Purkinje cell (primary cell): ENCODE measurements at places on chromosomes 6 and 20. TPM values are rescaled to one million over a fixed set of nuclear protein-coding genes. Genes with fewer than 3 reads are reported as not detected.

Gene RIOK1
- 10.0 and 14.3 TPM in 2 replicates for polyA plus RNA-seq

Gene CTAGE9
- not detected in 2 replicates for polyA plus RNA-seq

Gene CSTF1
- 19.8 and 28.3 TPM in 2 replicates for polyA plus RNA-seq

Gene POU5F1
- polyA plus RNA-seq = not detected in 2 replicates

Gene C6orf52
- polyA plus RNA-seq = 5.1 and 11.5 TPM in 2 replicates

Gene CNR1
- 25.1 and 28.2 TPM in 2 replicates for polyA plus RNA-seq

Gene ZNF311
- polyA plus RNA-seq = 0.77 and 0.90 TPM in 2 replicates

Gene ID4
- polyA plus RNA-seq = 13.1 and 19.0 TPM in 2 replicates

Gene CAPN11
- polyA plus RNA-seq = not detected in 2 replicates

Gene KIAA1755
- 0.91 and 1.2 TPM in 2 replicates for polyA plus RNA-seq

Gene VGLL2
- polyA plus RNA-seq = not detected in 2 replicates

Gene DYNLRB1
- polyA plus RNA-seq = 618 and 780 TPM in 2 replicates

Gene SLA2
- not detected in 2 replicates for polyA plus RNA-seq

Gene SEMG1
- polyA plus RNA-seq = not detected in 2 replicates

Gene RALY
- 6.1 and 11.9 TPM in 2 replicates for polyA plus RNA-seq

Gene CDSN
- polyA plus RNA-seq = not detected in 2 replicates

Gene EYS
- polyA plus RNA-seq = 0.56 and 0.91 TPM in 2 replicates

Gene HMGCLL1
- polyA plus RNA-seq = 13.6 and 20.7 TPM in 2 replicates

Gene PTGIS
- not detected in 2 replicates for polyA plus RNA-seq

Gene RIMS4
- 0.04 and 0.19 TPM in 2 replicates for polyA plus RNA-seq

Gene ZNF184
- polyA plus RNA-seq = 0.22 and 5.2 TPM in 2 replicates

Gene LY6G6F
- not detected in 2 replicates for polyA plus RNA-seq

Gene COX4I2
- polyA plus RNA-seq = 1.9 TPM in 1 of 2 replicates, not detected in the other

Gene C6orf58
- 1.5 TPM in 1 of 2 replicates, not detected in the other for polyA plus RNA-seq

Gene ATXN1
- polyA plus RNA-seq = 3.8 and 6.9 TPM in 2 replicates

Gene ARHGAP40
- 0.24 TPM in 1 of 2 replicates, not detected in the other for polyA plus RNA-seq

Gene KCNK5
- not detected in 2 replicates for polyA plus RNA-seq

Gene SAMD3
- not detected in 2 replicates for polyA plus RNA-seq

Gene POU3F2
- polyA plus RNA-seq = 1.7 and 2.4 TPM in 2 replicates

Gene BPIFA1
- polyA plus RNA-seq = not detected in 2 replicates

Gene NR2E1
- polyA plus RNA-seq = not detected in 2 replicates

Gene FILIP1
- polyA plus RNA-seq = 0.32 and 2.6 TPM in 2 replicates

Gene C6orf118
- polyA plus RNA-seq = 1.7 and 3.3 TPM in 2 replicates

Gene PHF1
- polyA plus RNA-seq = 14.0 and 14.2 TPM in 2 replicates

Gene CDK5RAP1
- polyA plus RNA-seq = 31.7 and 37.6 TPM in 2 replicates

Gene RBPJL
- polyA plus RNA-seq = not detected in 2 replicates

Gene DEF6
- polyA plus RNA-seq = 0.66 and 2.3 TPM in 2 replicates

Gene STK38
- polyA plus RNA-seq = 0.67 and 1.6 TPM in 2 replicates

Gene RFX6
- polyA plus RNA-seq = not detected in 2 replicates

Gene C4A
- polyA plus RNA-seq = not detected in 2 replicates

Gene BAG2
- polyA plus RNA-seq = 2.9 and 4.8 TPM in 2 replicates
